ENCODE measurements at places on chromosomes 3 and 15. TPM values are rescaled to one million over a fixed set of nuclear protein-coding genes. Genes with fewer than 3 reads are reported as not detected.

DIS3L gene
- 26.4 TPM for total RNA-seq

PLAAT1 gene
- total RNA-seq = not detected

TMEM207 gene
- total RNA-seq = not detected

PLS1 gene
- total RNA-seq = 6.0 TPM

ACAA1 gene
- 73.5 TPM for total RNA-seq

ATP13A5 gene
- not detected for total RNA-seq

TP63 gene
- total RNA-seq = 0.53 TPM

TMCO5A gene
- not detected for total RNA-seq
